ENCODE measurements at places on chromosomes 12 and 14. TPM values are rescaled to one million over a fixed set of nuclear protein-coding genes. Genes with fewer than 3 reads are reported as not detected.

CACNA1C gene
- 0.02 TPM for total RNA-seq

RFLNA gene
- total RNA-seq: not detected

LUM gene
- not detected for total RNA-seq

STON2 gene
- total RNA-seq: not detected

GPRC5D gene
- total RNA-seq: 0.44 TPM

DAD1 gene
- 139 TPM for total RNA-seq

ARMH4 gene
- total RNA-seq: not detected

NR1H4 gene
- total RNA-seq: not detected

FAIM2 gene
- not detected for total RNA-seq

ADGRD1 gene
- total RNA-seq: 0.47 TPM

CLEC2A gene
- total RNA-seq: not detected

TAS2R14 gene
- 3.1 TPM for total RNA-seq

UBE2N gene
- 152 TPM for total RNA-seq

MYH6 gene
- not detected for total RNA-seq

LBHD2 gene
- not detected for total RNA-seq

WNT5B gene
- 0.69 TPM for total RNA-seq

PTGER2 gene
- total RNA-seq: 0.12 TPM

OAS1 gene
- total RNA-seq: 30.6 TPM

RNASE3 gene
- total RNA-seq: not detected

RNF212B gene
- total RNA-seq: not detected

All from activated B cell treated with CpG ODN at 0.5 μM for 24 hours (primary cell).